Coronary artery (tissue), 2 donors: ENCODE measurements at places on chromosomes 1 and 21.

DNA sequence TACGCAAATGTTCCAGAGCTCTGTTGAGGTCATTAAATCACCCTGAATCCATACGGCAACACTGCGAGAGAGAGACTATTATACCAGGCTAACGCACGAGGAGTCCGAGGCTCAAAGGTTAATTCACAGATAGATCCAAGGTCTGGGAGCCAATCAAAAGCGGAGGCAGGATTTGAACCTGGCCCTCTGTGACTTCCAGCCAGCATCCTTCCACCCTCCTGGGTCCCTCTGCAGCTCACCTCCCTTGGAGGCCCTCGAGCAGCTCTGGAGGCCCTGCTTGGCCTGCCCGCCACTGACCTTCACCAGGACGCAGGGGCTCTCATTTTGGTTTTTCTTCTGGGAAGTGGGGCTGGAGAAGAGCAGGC lies 42.1 kb downstream of the KIAA1614 start:
- no peak for DNase-seq

DNA sequence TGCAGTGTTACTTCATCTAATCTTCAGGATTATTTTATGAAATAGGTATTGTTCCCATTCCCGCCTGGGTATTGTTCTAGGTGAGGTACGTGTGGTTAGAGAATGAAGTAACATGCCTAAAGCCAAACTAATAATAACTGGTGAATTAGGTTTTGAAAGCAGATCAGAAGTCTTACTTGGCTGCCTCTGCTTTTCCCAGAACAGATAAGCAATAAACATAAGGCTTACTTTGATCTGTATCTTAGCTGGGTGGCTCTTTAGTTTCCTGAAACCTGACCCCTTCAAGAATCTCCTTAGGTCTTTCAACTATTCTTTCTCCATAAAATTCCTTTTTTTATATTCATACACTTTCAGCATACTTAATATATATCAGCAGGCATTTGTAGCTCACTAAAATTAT lies 65.3 kb downstream of the VAV3 start:
- DNase-seq, result no peak

DNA sequence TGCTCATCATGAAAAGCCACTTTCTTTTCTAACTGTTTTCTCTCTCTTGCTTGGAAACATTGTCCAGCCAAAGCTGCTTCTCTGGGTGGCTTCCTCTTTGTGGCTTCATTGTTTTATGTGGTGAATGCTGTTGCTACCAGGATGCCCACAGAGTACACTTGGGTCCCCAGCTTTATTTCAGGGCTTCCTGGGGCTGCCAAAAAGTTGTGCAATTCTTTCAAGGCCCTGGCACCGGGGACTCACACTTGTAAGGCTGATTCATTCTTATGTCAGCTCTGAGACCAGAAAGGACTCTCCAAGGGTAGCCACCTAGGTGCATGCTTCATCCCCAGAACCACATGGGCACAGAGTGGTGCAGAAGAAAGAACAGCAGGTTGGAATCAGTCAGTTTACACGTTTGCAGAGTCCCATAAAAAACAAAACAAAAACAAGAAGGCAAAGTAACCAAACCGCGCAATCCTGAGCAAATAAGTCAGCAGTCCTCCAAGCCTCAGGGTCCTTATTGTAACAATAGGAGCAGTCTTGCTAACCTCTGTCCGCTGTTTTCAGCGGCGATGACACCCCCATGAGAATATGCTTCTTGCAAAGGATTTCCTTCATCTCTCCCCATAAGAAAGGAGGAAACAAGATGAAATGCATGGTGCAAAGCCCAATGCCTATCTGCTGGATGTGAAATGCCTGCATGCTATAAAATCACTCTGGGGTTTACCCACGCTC lies 89.9 kb upstream of the SSX2IP start:
- no peak for DNase-seq

GRCh38 chr1:2258122-2258681 lies 30.1 kb downstream of the SKI start:
- DNase-seq, result no peak

- DNase-seq, result no peak
These were observed 719.0 kb downstream of the RWDD3 start for GRCh38 chr1:95953015-95953414.

GRCh38 chr1:40404670-40405462 lies 31.3 kb downstream of the SMAP2 start:
- DNase-seq, result no peak

GRCh38 chr1:22380024-22380785 lies 71.4 kb upstream of the ZBTB40 start:
- no peak for DNase-seq

DNA sequence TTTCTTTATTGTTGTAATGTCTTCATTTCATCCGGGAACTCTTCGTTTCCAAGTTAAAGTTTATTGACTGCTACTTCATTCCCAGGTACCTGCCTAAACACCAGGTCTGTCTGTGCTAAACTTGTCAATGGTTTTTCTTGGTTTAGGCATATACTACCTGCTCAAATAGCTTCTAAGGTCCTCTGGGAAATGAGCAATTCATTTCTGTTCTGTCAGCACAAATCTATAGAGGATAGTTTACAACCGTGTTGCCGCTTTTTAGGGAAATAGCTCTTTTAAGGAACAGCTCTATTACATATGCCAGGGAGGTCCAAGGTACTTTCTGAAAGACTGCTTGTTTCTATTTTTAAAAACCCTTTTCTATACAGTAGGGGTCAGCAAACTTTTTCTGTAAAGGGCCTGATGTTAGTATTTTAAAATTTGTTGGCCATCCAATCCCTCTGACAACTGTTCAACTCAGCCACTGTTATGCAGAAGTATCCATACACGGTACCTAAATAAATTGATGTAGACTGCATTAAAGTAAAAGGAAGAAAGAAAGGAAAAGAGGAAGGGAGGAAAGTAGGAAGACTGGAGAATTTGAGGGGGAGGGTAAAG lies 222.7 kb upstream of the PTBP2 start:
- no peak for DNase-seq

GRCh38 chr1:158117854-158118704 lies 62.6 kb upstream of the CD1D start:
- no peak for DNase-seq

DNA sequence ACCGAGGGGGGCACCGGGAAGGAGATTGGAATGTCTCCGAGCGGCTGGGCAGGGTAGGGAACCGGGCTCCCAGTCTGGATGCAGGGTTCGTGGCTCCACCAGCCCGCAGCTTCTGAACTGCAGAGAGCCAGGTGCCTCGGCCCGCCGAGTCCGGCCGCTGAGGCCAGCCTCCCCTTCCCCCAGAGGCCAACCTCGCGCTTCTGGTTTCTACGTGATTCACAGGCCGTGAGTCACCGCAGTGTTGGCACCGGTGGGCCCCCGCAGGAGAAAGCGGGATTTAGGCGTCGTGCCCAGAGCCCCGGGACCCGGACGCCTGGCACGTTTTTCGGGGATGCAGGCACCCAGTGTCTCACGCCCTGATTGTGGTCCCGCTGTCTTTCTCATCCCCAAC lies 458 bp downstream of the CRABP2 start:
- DNase-seq, result no peak

DNA sequence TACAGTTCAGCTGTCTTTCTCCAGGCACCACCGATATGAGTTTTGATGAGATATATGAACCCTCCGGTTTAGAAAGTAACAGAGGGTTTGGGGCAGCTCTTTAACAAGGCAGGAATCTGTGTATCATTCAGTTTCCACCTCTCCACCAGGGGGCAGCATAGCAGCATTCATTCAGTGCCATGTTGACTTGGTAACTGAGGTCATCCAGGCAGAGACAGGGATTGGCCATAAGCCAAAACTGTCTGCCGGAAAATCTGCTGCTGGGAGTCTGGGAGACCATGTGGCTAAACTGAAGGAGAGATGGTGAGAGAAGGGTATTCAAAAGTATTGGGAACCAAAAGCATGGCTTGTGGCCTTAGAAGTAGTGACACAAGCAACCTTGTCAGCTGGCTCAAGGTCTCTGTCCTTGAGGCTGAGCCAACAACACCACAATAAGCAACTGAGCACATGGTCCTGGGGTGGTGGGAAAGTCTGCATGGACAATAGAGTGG lies 98.5 kb downstream of the LMX1A start:
- DNase-seq, result no peak
